AG08395 (cell line): ENCODE measurements at places on chromosomes 3 and 15.

- DNase-seq, result peak; percentile 46
These were observed 34.3 kb upstream of the PLSCR2 start for GRCh38 chr3:146503461-146504202.

GRCh38 chr3:134852893-134853351, 57.9 kb downstream of the EPHB1 start:
- no peak for DNase-seq

DNA sequence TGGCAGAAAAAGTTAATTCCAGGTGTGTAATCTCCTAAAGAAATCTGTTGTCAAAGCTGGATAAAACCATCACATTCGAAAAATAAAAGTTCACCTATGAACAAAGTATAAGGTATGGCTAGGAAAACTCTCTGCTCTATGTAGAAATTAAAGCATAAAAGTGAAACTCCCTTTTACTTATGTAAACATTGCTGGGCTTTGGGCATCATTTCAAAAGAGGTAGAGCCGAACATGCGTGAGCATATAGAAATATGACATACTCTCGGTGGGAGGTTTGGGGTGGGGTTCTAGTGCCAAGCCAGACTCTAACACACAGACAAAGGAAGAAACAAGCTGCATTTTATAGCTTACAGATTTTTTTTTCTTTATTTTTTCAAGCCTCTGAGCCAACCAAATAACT, 306.8 kb upstream of the ATP11B start:
- no peak for DNase-seq

- no peak for DNase-seq
These were observed 105.1 kb downstream of the ARPP21 start for GRCh38 chr3:35744419-35744818.
